Left colon (tissue), 2 donors: ENCODE measurements at places on chromosomes 5 and 9. TPM values are rescaled to one million over a fixed set of nuclear protein-coding genes. Genes with fewer than 3 reads are reported as not detected.

Gene PCDHB13
- total RNA-seq, result 2.0 TPM

Gene PCDHGC4
- 0.64 TPM for total RNA-seq

Gene FOXD4L3
- total RNA-seq, result not detected

Gene MRPL36
- total RNA-seq, result 26.6 TPM

Gene PCDHA4
- 1.1 TPM for total RNA-seq

Gene PCDHB10
- total RNA-seq, result 0.56 TPM

Gene SSBP2
- total RNA-seq, result 25.7 TPM

Gene LCN6
- 3.6 TPM for total RNA-seq

Gene PDCD1LG2
- 1.1 TPM for total RNA-seq

Gene CDH9
- total RNA-seq, result not detected

Gene ARHGAP26
- 85.1 TPM for total RNA-seq

Gene GPSM1
- 2.0 TPM for total RNA-seq

Gene PPP3R2
- total RNA-seq, result not detected

Gene N4BP3
- total RNA-seq, result 2.3 TPM

Gene ZNF883
- total RNA-seq, result 0.39 TPM

Gene TMCO6
- 16.1 TPM for total RNA-seq

Gene AMBP
- 0.39 TPM for total RNA-seq

Gene DMRT2
- total RNA-seq, result 3.6 TPM

Gene INSL6
- total RNA-seq, result not detected

Gene TRIM36
- total RNA-seq, result 31.3 TPM

Gene ZNF658
- total RNA-seq, result 3.7 TPM

Gene CER1
- not detected for total RNA-seq

Gene ACOT12
- not detected for total RNA-seq

Gene RORB
- 0.15 TPM for total RNA-seq

Gene NUTM2F
- not detected for total RNA-seq

Gene BAAT
- not detected for total RNA-seq

Gene SHISAL2B
- not detected for total RNA-seq

Gene NUTM2G
- total RNA-seq, result not detected

Gene CDC20B
- total RNA-seq, result not detected

Gene DIPK1B
- 1.3 TPM for total RNA-seq

Gene TEX48
- total RNA-seq, result not detected

Gene ELL2
- 36.7 TPM for total RNA-seq

Gene TXNDC8
- total RNA-seq, result not detected

Gene CCDC112
- total RNA-seq, result 8.4 TPM

Gene RARS1
- 71.9 TPM for total RNA-seq

Gene ZDHHC11B
- 15.9 TPM for total RNA-seq

Gene ST8SIA4
- 6.1 TPM for total RNA-seq

Gene SH3TC2
- 0.47 TPM for total RNA-seq

Gene SPINK4
- 13.9 TPM for total RNA-seq

Gene TTC16
- total RNA-seq, result not detected

Gene NKD2
- 1.6 TPM for total RNA-seq

Gene CCDC183
- total RNA-seq, result 35.1 TPM

Gene CDO1
- 0.95 TPM for total RNA-seq

Gene STING1
- total RNA-seq, result 55.6 TPM

Gene SPAAR
- 1.3 TPM for total RNA-seq

Gene ZNF300
- 1.6 TPM for total RNA-seq

Gene EQTN
- 1.5 TPM for total RNA-seq

Gene NEUROG1
- not detected for total RNA-seq

Gene IFNA6
- not detected for total RNA-seq

Gene PCDH12
- total RNA-seq, result 2.1 TPM

Gene ARHGEF28
- total RNA-seq, result 13.5 TPM

Gene HMMR
- 3.0 TPM for total RNA-seq

Gene PCSK5
- total RNA-seq, result 56.5 TPM

Gene GRM6
- not detected for total RNA-seq

Gene AP3B1
- 51.3 TPM for total RNA-seq

Gene LAMC3
- 1.3 TPM for total RNA-seq
